ENCODE measurements at places on chromosomes 1 and 21.
A peak's percentile ranks its signal among the peaks of the same experiment; 100 is the strongest.

GRCh38 chr1:9542430-9542829 lies 3.2 kb downstream of the SLC25A33 start:
- DNase-seq: peak; percentile 67

DNA sequence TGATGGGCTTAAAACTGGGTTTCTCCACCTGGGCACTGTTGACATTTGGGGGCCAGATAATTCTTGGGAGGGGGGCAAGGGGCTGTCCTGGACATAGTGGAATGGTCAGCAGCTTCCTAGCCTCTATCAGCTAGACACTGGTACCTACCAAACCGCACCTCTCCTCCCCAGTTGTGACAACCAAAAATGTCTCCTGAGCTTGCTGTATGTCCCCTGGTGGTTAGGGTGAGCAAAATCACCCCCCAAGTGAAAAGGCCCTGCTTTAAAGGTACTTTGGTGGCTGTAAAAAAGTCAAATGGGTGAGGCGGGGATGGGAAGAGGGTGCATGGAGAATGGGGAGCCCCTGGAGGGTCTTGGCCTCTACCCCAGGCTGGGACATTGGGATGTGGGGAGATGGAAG lies 182.0 kb downstream of the IGSF21 start:
- DNase-seq: no peak

DNA sequence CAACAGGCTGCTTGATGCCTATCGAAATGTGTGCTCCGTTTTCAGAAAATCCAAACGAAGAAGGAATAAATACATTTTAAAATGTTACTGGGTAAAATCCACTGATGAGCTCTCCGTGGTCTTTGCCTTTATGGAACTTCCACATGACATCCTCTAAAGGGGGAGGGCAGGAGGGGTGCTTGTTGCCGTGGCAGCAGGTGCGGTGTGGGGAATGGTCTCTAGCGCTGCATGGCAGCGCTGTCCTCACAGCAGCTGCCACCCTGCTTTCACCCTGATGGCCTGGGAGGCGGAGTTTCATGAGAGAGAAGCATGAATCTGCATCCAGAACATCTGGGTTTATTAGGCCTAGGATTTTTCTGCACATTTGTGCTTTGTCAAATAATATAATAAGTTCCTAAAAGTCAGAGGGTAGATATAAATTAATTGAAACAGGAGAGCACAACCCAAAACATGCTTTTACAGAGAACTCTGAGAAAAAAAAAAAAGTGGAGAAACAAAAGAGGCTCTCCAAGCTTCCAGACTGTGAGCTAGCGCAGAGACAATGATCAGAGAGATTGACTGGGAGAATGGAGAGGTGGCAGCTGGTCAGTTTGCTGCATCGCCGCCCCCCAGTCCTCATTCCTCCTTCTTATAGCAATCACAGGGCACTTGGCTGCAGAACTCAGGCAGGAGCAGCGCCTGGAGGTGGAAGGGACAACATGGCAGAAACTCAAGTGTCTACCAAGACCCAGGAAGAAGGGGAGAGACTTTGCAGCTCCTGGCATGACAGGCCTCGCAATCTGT lies 228.6 kb downstream of the DSCAM start:
- no peak for DNase-seq

DNA sequence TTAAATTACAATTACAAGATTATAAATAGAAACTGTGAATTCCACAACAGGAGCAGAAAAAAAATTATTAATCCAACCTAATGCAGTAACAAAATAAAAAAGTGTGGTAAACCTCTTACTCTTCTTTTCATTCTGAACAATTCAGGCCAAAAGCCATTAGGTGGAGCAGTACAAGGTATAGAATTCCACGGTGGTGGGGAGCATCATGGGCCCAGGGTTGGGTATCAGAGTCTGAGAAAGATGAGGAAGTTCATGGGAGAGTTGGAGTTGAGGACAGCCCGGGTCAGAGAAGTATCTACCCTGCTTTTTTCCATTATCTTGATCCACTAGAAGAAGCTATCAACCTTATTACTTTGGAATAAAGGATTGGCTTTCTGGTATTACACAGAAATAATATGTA lies 586.9 kb downstream of the AGBL4 start:
- DNase-seq: no peak

GRCh38 chr1:162590101-162590500 lies 28.6 kb downstream of the UAP1 start:
- DNase-seq: no peak

- no peak for DNase-seq
These were observed 95.6 kb downstream of the RGS2 start for GRCh38 chr1:192904438-192904895.

DNA sequence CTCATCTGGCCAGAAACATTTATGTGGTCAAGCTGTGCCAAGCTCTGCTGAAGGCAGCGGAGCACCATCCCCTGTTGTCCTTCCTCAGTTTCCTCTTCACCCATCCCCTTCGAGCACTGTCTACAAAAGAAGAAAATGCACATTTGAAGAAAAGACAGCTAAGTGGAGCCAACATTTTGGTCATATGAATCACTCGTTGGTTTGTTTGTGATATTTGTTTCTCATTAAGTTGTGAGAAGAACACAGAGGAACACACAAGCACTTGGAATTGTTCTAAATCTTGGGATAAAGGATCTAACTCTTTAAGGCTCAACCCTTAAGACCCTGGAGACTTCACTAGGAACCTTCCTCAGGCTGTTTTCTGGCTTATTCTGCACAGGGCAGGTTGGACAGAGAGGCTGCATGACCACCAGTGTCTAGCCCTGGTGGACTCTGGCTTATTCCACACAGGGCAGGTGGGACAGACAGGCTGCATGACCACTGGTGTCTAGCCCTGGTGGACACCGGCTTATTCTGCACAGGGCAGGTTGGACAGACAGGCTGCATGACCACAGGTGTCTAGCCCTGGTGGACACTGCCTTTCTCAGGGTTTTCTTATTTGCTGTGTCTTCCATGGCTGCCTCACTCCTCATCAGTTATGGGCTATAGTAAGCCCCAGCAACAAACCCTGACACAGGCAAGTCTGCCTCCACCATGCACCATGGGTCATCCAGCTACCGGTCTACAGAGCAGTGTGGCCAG lies 35.3 kb upstream of the COL6A2 start:
- DNase-seq: no peak

DNA sequence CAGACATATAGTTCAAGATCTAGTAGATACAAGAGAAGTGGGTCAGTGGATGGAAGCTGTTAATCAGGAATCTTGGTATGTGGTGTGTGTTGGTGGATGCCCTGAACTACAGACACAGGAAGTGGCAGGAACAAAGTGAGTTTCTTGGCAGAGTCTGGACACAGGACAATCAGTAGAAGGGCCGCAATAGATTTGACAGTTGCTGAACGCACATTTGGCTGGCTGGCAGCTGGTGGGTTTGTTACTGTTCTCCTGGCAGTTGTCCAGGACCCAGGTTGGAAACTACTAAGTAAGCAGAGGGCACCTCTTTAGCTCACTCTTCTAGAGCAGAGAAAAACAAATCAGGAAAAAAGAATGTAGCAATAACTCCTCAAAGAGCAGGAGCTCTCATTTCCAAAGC lies 13.2 kb downstream of the KRTAP26-1 start:
- no peak for DNase-seq

- DNase-seq: no peak
These were observed 2.8 kb upstream of the TARS2 start for GRCh38 chr1:150484431-150484830.

- DNase-seq: no peak
These were observed 2.8 kb upstream of the ECE1 start for GRCh38 chr1:21292984-21293536.

DNA sequence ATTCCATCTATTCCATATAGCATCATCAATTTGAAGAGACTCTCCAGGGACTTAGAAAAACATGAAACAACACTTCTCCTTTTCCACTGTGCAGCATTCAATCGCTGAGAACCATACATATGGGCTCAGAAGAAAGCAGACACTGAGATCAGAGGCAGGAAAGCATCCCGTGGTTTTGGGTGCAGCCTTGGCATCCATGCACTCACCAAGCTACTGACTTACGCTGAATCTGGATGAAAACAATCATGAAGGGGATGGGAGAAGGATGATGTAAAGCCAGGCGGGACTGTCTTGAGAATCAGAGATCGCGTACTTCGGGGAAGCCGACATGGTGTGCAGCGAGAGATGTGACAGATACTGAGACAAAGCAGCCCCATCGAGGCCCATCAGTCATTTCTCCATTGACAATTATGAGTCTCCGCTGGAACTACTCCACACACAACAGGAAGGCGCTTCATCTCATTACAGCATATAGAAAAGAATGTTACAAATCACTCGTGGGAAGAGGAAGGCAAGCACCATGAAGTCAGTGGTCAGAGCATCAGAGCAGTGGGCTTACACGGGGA lies 2.3 kb upstream of the TIAM1 start:
- DNase-seq: no peak

- DNase-seq: no peak
These were observed 158.4 kb downstream of the TRABD2B start for GRCh38 chr1:47838562-47839432.

GRCh38 chr1:15958111-15958510 lies 17.8 kb downstream of the ZBTB17 start:
- DNase-seq: no peak

- DNase-seq: no peak
These were observed 89.8 kb downstream of the SLC16A1 start for GRCh38 chr1:112866151-112866550.

DNA sequence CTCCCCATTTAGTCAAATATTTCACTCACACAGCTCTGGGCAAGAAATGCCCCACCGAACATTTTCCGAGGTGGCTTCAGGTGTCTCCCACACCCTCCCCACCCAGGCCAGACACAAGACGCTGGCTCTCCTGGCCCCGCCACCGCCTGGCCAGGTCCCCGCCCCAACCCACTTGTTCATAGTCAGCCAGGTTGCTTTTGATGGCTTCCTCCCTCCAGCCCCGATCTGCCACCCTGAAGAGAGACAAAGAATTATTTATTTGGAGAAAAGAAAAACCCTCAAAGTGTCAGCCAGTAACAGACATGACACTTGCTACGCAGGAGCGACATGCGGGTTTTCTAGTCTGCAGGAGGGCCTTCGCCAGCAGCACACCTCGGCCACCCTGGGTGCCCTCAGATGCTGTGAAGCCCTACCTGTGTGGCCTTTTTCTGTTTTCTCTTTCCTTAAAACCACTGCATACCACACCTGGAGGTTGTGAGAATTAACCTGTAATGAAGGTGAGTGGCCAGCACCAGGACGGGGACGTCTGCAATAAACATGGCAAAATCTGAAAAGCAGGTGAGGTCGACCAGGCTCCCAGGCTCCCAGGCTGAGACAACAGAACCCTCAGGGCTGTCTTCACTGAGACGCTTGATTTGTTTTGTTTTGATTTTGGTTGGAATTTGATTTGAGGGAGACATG lies 27.2 kb downstream of the SSBP3 start:
- no peak for DNase-seq

DNA sequence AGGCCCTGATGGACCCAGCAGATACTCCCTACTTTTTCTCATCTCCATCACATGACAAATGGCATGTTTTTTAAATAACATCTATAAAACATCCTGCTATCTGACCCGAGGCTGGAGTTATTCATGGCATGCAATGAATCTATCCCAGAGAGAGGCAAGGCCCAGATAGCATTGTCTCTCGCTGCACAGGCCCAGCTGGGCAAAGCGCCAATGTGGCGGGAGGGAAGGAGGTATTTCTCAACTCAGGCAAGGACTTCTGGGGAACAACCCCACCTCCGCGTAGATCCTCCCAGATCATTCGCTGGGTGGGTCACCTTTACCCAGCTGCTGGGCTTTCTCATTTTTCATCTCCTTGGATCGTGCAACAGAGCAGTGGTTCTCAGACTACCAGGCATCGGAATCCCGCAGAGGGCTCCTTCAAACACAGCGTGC lies 59.8 kb downstream of the ERG start:
- no peak for DNase-seq

GRCh38 chr1:23178414-23178813 lies 9.8 kb upstream of the LUZP1 start:
- DNase-seq: no peak
